ENCODE measurements at places on chromosomes 2 and 18.

- no peak for DNase-seq
Observed at GRCh38 chr2:150605664-150606063, 118.2 kb upstream of the RND3 start.

- no peak for DNase-seq
Observed at GRCh38 chr2:1698188-1698945, 45.9 kb downstream of the PXDN start.

- no peak for DNase-seq
Observed at GRCh38 chr2:74560591-74560990, 6.1 kb downstream of the DOK1 start.

GRCh38 chr2:158841850-158842249, 46.7 kb downstream of the DAPL1 start:
- DNase-seq: no peak

GRCh38 chr18:59835605-59836379, 64.0 kb upstream of the PMAIP1 start:
- DNase-seq: no peak

DNA sequence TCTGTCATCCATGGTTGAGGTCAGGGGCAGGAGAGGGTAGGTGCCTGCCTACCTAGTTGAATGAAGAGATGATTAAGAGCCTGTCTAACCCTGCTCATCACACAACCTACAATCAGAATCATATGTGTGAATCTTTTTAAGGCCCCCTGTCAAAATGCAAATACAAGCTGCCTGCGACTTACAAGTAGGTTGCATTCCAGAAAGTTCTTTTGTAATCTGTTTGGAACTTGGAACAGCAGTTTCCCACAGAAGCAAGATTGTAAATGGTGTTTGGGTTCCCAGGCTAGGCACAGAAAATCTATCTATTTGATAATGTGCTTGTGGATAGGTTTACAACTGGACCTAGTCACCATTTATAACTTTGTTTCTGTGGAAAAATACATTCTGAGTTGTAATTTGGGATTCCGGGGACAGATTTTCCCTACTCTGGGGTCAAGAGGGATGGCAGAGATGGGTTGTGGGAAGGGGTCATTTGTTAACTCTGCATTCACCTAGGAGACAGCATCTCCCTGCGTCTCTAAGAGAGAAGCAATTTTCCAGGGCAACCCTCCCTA, 4.4 kb downstream of the LIPG start:
- DNase-seq: no peak

All from activated T-cell treated with anti-CD3 and anti-CD28 coated beads for 48 hours (primary cell).